ENCODE measurements at places on chromosomes 5 and 9. TPM values are rescaled to one million over a fixed set of nuclear protein-coding genes. Genes with fewer than 3 reads are reported as not detected.

SLC25A2 gene
- not detected for polyA plus RNA-seq

CD14 gene
- polyA plus RNA-seq, result 0.43 TPM

KCNIP1 gene
- polyA plus RNA-seq, result not detected

PPIC gene
- polyA plus RNA-seq, result not detected

EIF4E1B gene
- not detected for polyA plus RNA-seq

GARIN3 gene
- not detected for polyA plus RNA-seq

HRCT1 gene
- not detected for polyA plus RNA-seq
